Ascending aorta (tissue), 2 donors: ENCODE measurements at places on chromosomes 5 and 9. TPM values are rescaled to one million over a fixed set of nuclear protein-coding genes. Genes with fewer than 3 reads are reported as not detected.

Gene SLC34A1
- not detected for total RNA-seq

Gene SPATA6L
- total RNA-seq = not detected

DNA sequence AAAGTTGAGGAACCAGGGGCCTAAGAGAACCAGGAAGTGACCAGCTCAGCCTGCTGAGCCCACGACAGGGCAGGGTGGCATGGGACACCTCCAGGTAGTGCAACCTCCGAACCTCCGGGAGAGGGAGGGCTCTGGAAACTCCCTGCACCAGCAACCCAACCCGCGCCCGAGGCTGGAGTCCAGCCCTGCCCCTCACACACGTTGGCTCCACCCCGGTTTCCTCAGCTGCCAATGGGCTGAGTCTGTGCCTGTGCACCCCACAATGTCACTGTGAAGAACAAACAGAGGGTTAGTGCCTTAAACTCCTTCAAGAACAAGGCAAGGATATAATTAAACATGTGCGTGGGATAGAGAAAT lies 17.0 kb upstream of the UNC5A start:
- H3K4me1 ChIP-seq = no peaks in the 10 kb centered on the region
- DNase-seq = no peak
- no peaks in the 10 kb centered on the region for H3K36me3 ChIP-seq
- H3K27ac ChIP-seq = no peak overlapping the region
- no peaks in the 10 kb centered on the region for H3K27me3 ChIP-seq
- no peak overlapping the region for H3K4me3 ChIP-seq

GRCh38 chr5:68214482-68215207 lies 911 bp upstream of the PIK3R1 start:
- no peaks in the 10 kb centered on the region for H3K27me3 ChIP-seq
- no peaks in the 10 kb centered on the region for H3K36me3 ChIP-seq
- H3K4me1 ChIP-seq = no peaks in the 10 kb centered on the region
- DNase-seq = no peak
- peak overlapping the region; percentile 99 for H3K4me3 ChIP-seq
